Bronchial epithelial cell (primary cell): ENCODE measurements at places on chromosomes 6 and 20. TPM values are rescaled to one million over a fixed set of nuclear protein-coding genes. Genes with fewer than 3 reads are reported as not detected.

- peak; percentile 35 for DNase-seq
Observed at GRCh38 chr6:72401865-72402264, 220.0 kb upstream of the KCNQ5 start.

- no peak for DNase-seq
Observed at GRCh38 chr20:54323227-54323734, 115.4 kb downstream of the PFDN4 start.

The CRISP2 gene
- total RNA-seq: not detected in 2 replicates

GRCh38 chr6:14286144-14286543 is 168.6 kb downstream of the CD83 start:
- DNase-seq: peak; percentile 61

- no peak for DNase-seq
Observed at GRCh38 chr6:100455230-100456124, 9.2 kb downstream of the SIM1 start.

DNA sequence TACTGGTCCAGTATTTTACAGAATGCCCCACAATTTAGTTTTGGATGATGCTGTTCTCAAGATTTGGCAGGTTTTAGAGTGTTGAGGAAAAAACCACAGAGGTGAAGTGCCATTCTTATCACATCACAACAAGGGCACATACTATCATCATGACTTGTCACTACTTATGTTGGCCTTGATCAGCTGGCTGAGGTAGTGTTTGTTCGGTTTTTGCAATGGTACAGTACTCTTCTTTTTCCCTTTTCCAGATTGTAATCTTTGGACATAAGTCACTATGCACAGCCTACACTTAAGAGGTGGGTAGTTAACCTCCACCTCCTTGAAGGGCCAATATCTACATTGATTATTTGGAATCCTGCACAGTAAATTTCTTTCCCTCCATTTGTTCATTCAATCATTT is 8.8 kb downstream of the TENT5A start:
- no peak for DNase-seq

- peak; percentile 97 for DNase-seq
Observed at GRCh38 chr6:85404564-85405174, 45.2 kb upstream of the NT5E start.

GRCh38 chr20:31822421-31823330 is 3.5 kb downstream of the MYLK2 start:
- peak; percentile 17 for DNase-seq

GRCh38 chr6:143569040-143569439 is 57.5 kb upstream of the FUCA2 start:
- no peak for DNase-seq

The ZBTB12 gene
- total RNA-seq: 0.64 and 1.3 TPM in 2 replicates

DNA sequence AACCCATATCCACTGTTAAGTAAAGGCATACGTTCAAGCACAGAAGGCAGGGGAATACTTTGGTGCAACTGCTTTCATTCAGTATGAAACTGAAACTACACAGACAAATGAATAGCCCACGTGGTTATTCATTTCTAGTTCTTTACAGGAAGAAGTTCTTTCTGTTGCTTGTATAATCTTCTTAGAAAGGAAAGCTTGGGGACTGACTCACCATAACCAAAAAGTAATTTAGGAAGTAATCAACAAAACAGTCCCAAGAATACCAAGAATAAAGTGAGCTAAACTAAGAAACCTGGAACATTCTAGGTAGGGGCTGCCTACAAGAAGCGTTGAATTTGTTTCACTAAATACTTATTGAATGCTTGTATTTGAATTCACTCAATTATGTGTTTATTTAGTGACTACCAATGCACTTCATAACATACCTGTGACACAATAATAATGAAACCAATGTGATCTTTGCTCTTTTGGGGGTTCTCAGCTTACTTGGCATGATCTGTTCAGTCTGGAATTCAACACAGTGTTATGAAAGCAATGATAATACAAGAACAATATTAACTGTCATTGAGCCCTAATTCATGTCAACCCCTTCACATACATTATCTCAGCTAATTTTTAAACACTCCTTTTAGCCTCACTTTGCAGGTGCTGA is 25.1 kb upstream of the KIAA0408 start:
- peak; percentile 83 for DNase-seq

- DNase-seq: no peak
Observed at GRCh38 chr6:27138837-27139755, 108.4 kb upstream of the PRSS16 start.

- peak; percentile 80 for DNase-seq
Observed at GRCh38 chr6:48080227-48081009, 30.6 kb downstream of the PTCHD4 start.
